Kidney tubule cell (primary cell): ENCODE measurements at places on chromosomes 12 and 14.

GRCh38 chr14:51684760-51685159 is 33.0 kb downstream of the FRMD6 start:
- no peak for DNase-seq

GRCh38 chr12:92554158-92555073 is 148.4 kb upstream of the PLEKHG7 start:
- DNase-seq = no peak

- DNase-seq = peak; percentile 35
Observed at GRCh38 chr14:74902941-74903705, 19.9 kb downstream of the RPS6KL1 start.

DNA sequence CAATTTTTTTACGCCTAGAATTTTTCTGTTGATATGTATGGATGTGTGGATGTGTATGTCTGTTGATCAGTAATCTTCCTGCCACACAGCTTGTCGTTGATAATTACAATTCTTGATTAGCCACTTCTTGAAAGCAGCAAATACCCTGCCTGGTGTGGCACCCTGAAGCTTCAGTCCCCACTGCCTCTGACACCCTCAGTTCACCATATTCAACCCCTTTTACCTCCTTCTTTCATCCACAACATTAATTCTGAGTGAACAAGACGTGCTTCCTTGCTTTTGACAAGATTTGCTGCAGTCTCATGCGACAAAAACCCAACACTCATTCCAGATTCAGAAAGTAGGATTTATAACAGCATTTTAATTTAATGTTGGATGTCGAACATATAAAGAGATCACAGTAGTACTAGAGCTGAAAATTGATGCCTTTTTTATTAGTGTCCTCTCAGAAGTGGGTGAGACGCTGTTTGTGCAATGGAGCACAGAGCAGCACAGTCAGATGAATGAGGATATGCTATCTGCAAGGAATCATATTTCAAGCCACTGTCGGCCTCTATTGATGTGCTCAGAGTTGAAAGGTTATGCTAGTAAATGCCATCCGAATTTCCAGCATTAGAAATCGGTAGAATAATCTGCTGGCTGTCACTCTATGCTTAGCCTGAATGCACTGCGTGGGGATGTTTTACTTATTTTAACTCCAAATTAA is 383.7 kb downstream of the EGLN3 start:
- peak; percentile 30 for DNase-seq

DNA sequence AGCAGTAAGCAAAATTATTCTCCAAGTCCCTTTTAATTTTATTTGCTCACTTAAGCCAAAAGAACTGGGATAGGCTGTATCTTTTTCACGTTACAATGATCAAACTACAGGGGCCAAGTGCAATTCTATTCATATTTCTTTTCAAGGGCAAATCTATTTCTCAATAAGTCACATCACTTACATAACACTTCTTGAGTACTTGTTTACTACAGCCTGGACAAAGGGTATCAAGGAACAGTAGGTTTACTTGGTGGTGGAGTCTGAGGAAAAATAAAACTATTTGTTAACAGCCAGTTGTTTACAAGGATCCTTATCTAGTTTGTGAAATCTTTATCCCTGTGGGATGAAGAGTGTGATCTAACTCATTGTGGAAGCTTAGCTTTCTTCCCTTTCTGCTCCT is 72.1 kb downstream of the PDE3A start:
- DNase-seq = no peak

DNA sequence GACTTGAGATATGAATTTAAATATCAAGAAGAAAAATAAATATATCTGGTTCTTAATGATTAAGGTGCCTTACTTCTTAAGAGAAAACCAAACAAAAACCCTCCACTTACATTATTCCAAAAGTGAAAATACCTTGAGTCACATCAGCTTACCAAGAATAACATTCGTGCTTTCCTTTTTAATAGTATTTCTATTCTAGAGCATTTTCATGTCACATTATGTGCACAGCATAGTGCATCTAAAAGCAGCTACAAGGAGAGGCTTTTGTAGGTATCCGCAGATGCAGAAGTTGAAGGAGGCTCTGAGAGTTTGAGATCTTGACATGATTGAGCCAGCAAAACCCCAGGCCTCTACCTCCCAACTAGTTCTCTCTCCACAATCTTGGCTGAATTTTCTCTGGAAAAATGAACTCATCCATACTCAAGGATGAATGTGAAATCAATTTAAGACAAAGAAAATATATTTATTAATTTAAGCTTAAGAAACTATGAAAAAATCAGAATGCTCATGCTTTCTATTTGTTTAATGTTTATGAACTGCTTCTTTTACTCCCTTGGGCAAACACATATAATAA is 275.0 kb downstream of the AKAP6 start:
- DNase-seq = no peak
